ENCODE measurements at places on chromosomes 7 and 10.

- no peak overlapping the region for H3K27ac ChIP-seq
- no peak overlapping the region for H3K4me3 ChIP-seq
- no peaks in the 10 kb centered on the region for H3K4me1 ChIP-seq
- H3K36me3 ChIP-seq: no peaks in the 10 kb centered on the region
Measured at GRCh38 chr10:25820472-25820871, 113.6 kb upstream of the MYO3A start.

DNA sequence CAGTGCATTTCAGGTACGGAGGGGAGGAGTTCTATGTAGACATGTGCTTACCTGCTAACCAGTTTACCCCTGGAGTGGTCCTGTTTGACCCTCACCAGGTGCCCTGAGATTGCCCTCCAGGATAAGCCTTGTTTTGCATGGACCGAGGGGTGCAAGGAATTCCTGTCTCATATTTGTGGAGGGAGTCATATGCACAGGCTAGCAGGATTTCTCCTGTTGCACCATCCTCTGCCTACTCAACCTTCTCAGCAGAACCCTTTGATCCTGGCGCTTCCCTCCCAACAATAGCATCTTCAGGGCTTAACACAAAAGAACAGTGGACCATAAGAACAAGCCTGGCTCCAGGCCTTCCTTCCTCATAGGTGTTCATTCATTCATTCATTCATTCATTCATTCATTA, 7.2 kb downstream of the TRPV6 start:
- no peak overlapping the region for H3K27ac ChIP-seq
- no peaks in the 10 kb centered on the region for H3K36me3 ChIP-seq
- peaks cover 4% of the 10 kb centered on the region for H3K27me3 ChIP-seq
- no peak overlapping the region for H3K4me3 ChIP-seq
- DNase-seq: no peak
- H3K4me1 ChIP-seq: no peaks in the 10 kb centered on the region

GRCh38 chr10:47449102-47449978, 34.6 kb downstream of the ANXA8 start:
- no peak overlapping the region for H3K27ac ChIP-seq
- no peak overlapping the region for H3K4me3 ChIP-seq
- peak; percentile 51 for DNase-seq
- H3K27me3 ChIP-seq: no peaks in the 10 kb centered on the region
- no peaks in the 10 kb centered on the region for H3K4me1 ChIP-seq
- no peaks in the 10 kb centered on the region for H3K36me3 ChIP-seq

- no peaks in the 10 kb centered on the region for H3K36me3 ChIP-seq
- no peak overlapping the region for H3K4me3 ChIP-seq
- H3K4me1 ChIP-seq: no peaks in the 10 kb centered on the region
- peak; percentile 40 for DNase-seq
- no peak overlapping the region for H3K27ac ChIP-seq
- no peaks in the 10 kb centered on the region for H3K27me3 ChIP-seq
Measured at GRCh38 chr7:51027106-51027934, 244.6 kb upstream of the GRB10 start.

DNA sequence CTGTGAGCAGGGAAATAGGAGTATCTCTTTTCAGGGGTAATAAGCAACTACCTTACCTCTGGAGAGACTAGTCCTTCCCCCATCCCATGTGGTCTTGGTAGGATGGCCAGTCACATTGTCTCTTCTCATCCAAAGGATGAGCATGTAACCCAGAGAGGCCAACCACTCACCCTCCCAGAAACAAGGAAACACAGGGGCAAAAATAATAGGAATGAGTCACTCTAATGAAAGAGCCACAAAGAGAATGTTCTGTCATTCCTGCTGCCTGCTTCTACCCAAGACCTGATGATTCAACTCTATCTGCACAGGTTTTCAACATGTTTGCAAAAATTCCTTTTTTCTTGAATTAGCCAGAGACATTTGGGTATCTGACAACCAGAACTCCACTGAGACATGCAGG, 99.3 kb upstream of the NFE2L3 start:
- no peak overlapping the region for H3K27ac ChIP-seq
- H3K36me3 ChIP-seq: no peaks in the 10 kb centered on the region
- no peak for DNase-seq
- no peaks in the 10 kb centered on the region for H3K4me1 ChIP-seq
- no peak overlapping the region for H3K4me3 ChIP-seq
- H3K27me3 ChIP-seq: peaks cover 3% of the 10 kb centered on the region

DNA sequence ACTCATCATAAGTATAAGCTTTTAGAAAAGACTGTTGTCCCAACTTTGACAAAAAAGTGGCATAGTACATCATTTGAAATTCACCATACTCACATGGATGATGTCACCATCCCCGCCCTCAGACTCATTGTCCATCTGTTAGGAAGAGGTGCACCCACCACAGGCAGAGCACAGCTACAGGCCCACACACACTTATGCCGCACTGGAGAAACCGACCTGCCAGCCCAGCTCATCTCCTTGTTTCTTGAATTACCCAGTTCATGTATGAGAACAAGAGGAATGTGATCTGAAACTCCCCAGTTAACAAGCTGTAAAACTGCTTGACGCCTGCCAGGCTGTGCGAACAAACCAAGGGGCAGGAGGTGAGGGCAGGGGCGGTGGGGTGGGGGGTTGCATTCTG, 312.0 kb downstream of the DPP6 start:
- H3K36me3 ChIP-seq: no peaks in the 10 kb centered on the region
- no peaks in the 10 kb centered on the region for H3K27me3 ChIP-seq
- DNase-seq: no peak
- no peak overlapping the region for H3K27ac ChIP-seq

- no peaks in the 10 kb centered on the region for H3K36me3 ChIP-seq
- DNase-seq: no peak
- peaks cover 9% of the 10 kb centered on the region for H3K4me1 ChIP-seq
- H3K27me3 ChIP-seq: no peaks in the 10 kb centered on the region
- peak overlapping the region; percentile 56 for H3K4me3 ChIP-seq
Measured at GRCh38 chr7:88305044-88305443, 1.6 kb downstream of the STEAP4 start.

GRCh38 chr10:126063353-126063791, 167.0 kb downstream of the FANK1 start:
- H3K27me3 ChIP-seq: no peaks in the 10 kb centered on the region
- no peak for DNase-seq
- H3K4me1 ChIP-seq: peaks cover 3% of the 10 kb centered on the region

DNA sequence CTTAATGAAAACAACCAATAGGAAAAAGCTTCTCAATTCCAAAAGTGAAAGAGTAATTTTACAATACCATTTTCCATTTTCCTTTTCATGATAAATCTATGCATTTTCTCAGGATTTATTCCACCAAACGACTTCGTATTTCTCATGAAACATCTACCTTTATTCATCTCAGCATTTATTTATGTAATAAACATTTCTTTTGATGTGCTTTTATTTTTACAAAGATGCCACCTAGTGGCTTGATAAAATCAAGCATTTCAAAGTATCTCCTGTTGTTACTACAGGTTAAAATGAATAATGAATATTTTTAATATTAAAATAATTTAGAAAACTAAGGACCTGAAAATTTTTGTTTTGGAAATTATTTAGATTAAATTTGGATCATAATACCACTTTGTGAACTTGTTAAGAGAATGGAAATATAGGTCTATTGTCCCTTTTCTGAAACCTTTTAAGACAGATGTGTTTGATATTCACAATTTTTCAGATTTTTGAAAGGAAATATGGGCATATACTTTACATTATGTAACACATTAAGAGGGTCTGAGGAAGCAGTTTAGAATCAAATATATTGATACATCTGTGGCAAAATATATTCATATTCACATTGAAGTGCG, 2.7 kb upstream of the IQUB start:
- no peaks in the 10 kb centered on the region for H3K27me3 ChIP-seq
- no peak overlapping the region for H3K4me3 ChIP-seq
- peaks cover 13% of the 10 kb centered on the region for H3K36me3 ChIP-seq
- no peak overlapping the region for H3K27ac ChIP-seq
- H3K4me1 ChIP-seq: peaks cover 5% of the 10 kb centered on the region
- DNase-seq: no peak

DNA sequence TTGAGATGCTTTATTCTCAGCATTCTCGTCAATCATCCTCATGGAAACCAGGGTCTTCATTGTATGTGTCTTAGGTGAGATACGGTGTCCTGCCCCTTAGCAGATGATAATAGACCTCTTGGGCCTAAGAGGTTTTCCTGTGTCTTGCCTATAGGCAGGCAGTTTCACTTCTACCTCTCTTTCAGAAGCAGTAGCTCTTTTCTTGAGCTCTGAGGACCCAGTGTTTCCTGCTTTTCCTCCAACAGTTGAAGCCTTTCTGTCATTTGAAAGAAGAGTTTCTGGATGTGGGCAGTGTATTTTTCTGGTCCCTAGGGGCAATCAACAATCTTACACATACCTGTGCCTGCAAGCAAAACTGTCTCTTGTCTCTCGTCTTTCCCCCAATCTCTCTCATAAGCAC, 1550.3 kb upstream of the LRRTM3 start:
- no peak for DNase-seq
- no peaks in the 10 kb centered on the region for H3K4me1 ChIP-seq
- H3K27me3 ChIP-seq: no peaks in the 10 kb centered on the region
- H3K4me3 ChIP-seq: no peak overlapping the region

GRCh38 chr7:90889210-90889609, 293.1 kb downstream of the CDK14 start:
- no peak for DNase-seq
- no peak overlapping the region for H3K27ac ChIP-seq
- H3K4me3 ChIP-seq: no peak overlapping the region
- H3K36me3 ChIP-seq: no peaks in the 10 kb centered on the region

- no peak overlapping the region for H3K4me3 ChIP-seq
- H3K36me3 ChIP-seq: no peaks in the 10 kb centered on the region
- H3K4me1 ChIP-seq: no peaks in the 10 kb centered on the region
- H3K27me3 ChIP-seq: no peaks in the 10 kb centered on the region
- no peak overlapping the region for H3K27ac ChIP-seq
Measured at GRCh38 chr7:68433462-68434070, 1164.7 kb upstream of the AUTS2 start.

- H3K27me3 ChIP-seq: peaks cover 14% of the 10 kb centered on the region
- H3K27ac ChIP-seq: no peak overlapping the region
- no peak for DNase-seq
- no peaks in the 10 kb centered on the region for H3K36me3 ChIP-seq
- no peak overlapping the region for H3K4me3 ChIP-seq
Measured at GRCh38 chr7:127409629-127410028, 17.1 kb upstream of the ZNF800 start.

GRCh38 chr10:125727436-125727835, 7.9 kb downstream of the EDRF1 start:
- H3K27ac ChIP-seq: no peak overlapping the region
- no peaks in the 10 kb centered on the region for H3K27me3 ChIP-seq
- DNase-seq: no peak
- H3K4me1 ChIP-seq: no peaks in the 10 kb centered on the region
- H3K4me3 ChIP-seq: no peak overlapping the region

- no peaks in the 10 kb centered on the region for H3K27me3 ChIP-seq
- H3K4me3 ChIP-seq: no peak overlapping the region
- H3K27ac ChIP-seq: no peak overlapping the region
- no peak for DNase-seq
- no peaks in the 10 kb centered on the region for H3K4me1 ChIP-seq
Measured at GRCh38 chr7:11858026-11858425, 26.0 kb upstream of the THSD7A start.

GRCh38 chr7:157271991-157272324, 64.8 kb upstream of the DNAJB6 start:
- no peak overlapping the region for H3K4me3 ChIP-seq
- peaks cover 32% of the 10 kb centered on the region for H3K36me3 ChIP-seq
- peak overlapping the region; percentile 17 for H3K27ac ChIP-seq

GRCh38 chr7:93147363-93147762, 822 bp downstream of the SAMD9L start:
- DNase-seq: no peak
- H3K27me3 ChIP-seq: no peaks in the 10 kb centered on the region
- peaks cover 26% of the 10 kb centered on the region for H3K36me3 ChIP-seq
- peaks cover 20% of the 10 kb centered on the region for H3K4me1 ChIP-seq
- peak overlapping the region; percentile 64 for H3K4me3 ChIP-seq

DNA sequence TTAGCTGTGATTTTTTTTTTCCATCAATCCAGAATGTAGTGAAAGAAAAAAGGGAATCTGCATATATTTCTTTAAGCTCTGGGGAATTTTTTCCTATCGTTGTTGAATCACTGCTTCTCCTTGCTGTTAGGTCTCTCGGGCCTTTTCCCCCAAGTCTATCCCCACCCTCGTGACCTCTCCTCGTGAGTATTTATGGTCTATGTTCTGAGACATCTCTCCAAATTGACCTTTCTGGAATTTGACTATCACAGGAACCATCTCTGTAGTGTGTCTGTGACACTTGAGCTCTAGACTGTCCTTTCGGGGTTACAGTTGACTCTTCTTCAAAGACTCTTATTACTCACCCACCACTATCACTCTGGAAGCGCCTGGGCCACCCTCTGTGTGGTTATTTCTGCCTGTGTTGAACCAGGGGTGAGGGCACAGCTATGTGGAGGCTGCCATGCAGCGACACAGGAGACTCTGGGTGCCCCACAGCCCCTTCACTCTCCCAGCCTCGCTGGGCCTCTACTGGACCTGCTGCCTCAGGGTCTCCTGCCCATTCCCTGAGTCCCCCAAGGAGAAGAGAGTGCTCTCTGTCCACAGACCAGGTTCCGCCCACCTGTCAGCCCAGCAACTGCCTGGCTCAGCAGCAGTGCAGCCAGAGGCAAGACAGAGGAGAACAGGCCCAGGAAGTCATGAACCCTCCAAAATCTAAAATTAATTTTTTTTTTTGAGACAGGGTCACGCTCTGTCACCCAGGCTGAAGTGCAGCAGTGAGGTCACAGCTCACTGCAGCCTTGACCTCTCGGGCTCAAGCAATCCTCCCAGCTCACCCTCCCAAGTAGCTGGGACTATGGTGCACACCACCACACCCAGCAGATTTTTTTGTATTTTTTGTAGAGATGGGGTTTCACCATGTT, 45.7 kb upstream of the PTPRN2 start:
- no peak for DNase-seq
- H3K27me3 ChIP-seq: no peaks in the 10 kb centered on the region
- H3K36me3 ChIP-seq: no peaks in the 10 kb centered on the region
- H3K4me1 ChIP-seq: no peaks in the 10 kb centered on the region
- H3K27ac ChIP-seq: no peak overlapping the region

- no peak overlapping the region for H3K4me3 ChIP-seq
- no peak for DNase-seq
- H3K27me3 ChIP-seq: no peaks in the 10 kb centered on the region
- no peaks in the 10 kb centered on the region for H3K36me3 ChIP-seq
- H3K27ac ChIP-seq: no peak overlapping the region
Measured at GRCh38 chr10:37434091-37434490, 308.7 kb downstream of the ANKRD30A start.

DNA sequence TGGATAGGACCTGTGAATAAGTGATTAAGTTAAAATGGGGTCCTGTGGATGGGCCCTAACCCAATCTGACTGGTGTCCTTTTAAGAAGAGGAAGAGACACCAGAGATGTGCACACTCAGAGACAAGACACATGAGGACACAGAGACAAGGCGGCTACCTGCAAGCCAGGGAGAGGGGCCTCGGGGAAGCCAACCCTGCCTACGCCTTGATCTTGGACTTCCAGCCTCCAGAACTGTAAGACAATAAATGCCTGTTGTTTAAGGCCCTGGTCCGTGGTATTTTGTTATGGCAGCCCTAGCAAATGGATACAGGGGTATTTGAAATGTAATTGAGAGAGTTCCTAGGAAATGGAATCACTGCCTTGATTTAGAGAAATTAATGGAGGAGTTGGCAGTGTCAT, 225.3 kb downstream of the SKAP2 start:
- no peak overlapping the region for H3K27ac ChIP-seq
- H3K27me3 ChIP-seq: no peaks in the 10 kb centered on the region
- no peaks in the 10 kb centered on the region for H3K4me1 ChIP-seq
- no peak for DNase-seq
- no peaks in the 10 kb centered on the region for H3K36me3 ChIP-seq

GRCh38 chr7:27155816-27156507, 513 bp downstream of the HOXA7 start:
- H3K4me3 ChIP-seq: peak overlapping the region; percentile 55
- H3K27me3 ChIP-seq: peaks cover 94% of the 10 kb centered on the region
- peak overlapping the region; percentile 79 for H3K27ac ChIP-seq
- H3K4me1 ChIP-seq: peaks cover 30% of the 10 kb centered on the region

Data from upper lobe of right lung (tissue), 1 donor.